ENCODE measurements at places on chromosomes 3 and 15.

- DNase-seq = no peak
These were observed 81.9 kb downstream of the MECOM start for GRCh38 chr3:169581633-169582032.

DNA sequence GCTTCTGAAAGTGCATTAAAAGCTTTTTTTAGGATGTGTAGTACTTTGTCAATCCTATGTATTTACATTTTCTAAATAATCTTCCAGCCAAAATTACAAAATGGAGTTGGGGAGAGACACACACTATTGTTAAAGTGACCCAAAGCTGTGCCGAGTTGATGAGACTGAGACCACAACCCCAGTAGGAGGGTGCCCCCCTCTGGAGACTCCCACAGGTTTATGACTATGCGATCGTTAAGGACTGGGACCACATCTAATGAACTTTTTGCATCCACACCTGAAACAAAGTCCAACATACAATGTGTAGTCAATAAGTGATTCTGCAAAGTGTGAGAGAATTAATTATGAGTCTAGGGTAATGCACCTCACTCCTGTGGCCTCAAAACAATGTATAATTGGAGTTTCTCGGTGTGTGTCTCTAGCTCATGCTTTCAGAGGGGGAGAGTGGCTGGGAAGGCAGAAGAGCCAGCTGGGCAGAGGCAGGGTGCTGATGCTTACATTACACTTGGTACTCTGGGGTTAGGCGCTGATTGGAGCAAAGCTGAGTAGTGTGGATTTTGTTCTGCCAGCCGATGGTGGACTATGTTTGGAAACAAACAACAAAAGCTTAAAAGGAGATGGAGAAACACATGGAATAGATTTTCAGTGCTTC is 102.8 kb downstream of the KCNH8 start:
- DNase-seq = no peak

DNA sequence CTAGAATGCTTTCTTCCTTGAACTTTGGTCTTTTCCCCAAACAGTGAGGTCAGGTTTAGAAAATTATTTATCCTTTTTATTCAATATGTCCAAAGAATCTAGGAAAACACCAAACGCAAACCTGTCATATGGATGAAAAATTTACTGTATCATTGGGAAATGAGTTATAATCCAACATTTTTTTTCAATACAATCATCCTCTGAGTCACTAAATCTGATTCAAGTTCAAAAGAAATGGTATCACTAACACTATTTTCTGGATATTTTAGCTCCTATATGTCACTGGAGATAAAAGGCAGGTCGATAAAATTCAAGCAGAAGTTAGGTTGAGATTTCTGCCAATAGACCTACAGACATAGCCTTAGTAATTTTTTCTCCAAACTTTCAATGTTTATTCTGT is 591.6 kb upstream of the AGTR1 start:
- no peak for DNase-seq

DNA sequence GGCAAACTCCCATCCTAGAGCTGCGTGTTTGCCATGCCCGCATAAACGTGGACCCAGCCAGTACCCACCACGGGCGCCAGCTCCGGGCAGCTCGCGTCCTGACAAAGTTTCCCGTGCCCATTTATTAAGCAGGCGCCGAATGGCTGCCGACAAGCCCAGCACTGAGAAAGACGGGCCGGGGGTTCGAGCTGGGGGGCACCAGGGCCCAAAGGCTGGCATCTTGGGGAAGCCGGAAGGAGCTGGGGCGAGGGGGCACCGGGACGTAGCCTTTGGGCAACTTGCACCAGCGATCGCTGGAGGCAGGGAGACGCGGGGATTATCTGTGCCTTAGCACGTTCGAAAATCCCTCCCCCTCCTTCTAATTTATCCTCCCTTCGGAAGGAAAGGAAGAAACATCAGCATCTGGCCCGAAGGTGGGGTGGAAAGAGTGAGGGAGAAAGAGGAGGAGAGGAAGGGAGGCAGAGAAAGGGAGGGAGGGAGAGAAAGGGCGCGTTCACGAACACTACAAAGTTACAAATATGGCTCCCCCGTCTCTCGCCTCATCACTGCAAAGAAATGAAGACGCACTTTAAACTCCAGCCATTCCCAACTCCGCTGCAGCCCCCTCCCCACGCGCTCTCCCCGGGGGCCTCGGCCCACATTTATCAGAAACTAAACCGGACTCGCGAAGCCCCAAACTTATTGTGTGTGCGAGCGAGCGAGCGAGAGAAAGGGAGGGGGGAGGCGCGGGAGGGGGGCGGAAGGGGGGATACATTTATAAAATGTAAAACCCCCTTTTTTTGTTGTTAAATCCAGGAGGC is 1.0 kb downstream of the ANP32A start:
- no peak for DNase-seq

GRCh38 chr3:16113704-16114103 is 60.8 kb upstream of the GALNT15 start:
- no peak for DNase-seq
